ENCODE measurements at places on chromosomes 6 and 20.

- no peak for DNase-seq
These were observed 146.3 kb downstream of the LY86 start for GRCh38 chr6:6734479-6735465.

DNA sequence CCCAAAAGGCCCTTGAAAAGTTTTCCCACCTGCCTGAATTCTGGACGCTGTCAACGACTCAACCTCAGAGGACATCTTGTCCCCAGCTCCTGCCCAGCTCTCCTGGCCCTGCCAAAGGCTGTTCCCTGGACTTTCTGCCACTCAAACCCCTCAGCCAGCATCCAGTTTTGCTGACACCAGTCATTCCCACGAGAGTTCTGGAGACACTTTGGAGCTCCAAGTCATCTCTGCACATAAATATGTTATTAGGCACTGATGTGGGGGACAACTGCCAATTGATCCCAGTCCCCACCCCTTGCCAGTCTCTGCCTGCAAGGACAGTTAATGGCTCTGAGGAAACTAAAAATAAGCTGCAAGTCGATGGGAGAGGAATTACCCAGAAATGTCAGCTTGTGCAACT lies 38.9 kb upstream of the KCNB1 start:
- no peak for DNase-seq

GRCh38 chr6:24924580-24925356 lies 11.0 kb downstream of the RIPOR2 start:
- no peak for DNase-seq

DNA sequence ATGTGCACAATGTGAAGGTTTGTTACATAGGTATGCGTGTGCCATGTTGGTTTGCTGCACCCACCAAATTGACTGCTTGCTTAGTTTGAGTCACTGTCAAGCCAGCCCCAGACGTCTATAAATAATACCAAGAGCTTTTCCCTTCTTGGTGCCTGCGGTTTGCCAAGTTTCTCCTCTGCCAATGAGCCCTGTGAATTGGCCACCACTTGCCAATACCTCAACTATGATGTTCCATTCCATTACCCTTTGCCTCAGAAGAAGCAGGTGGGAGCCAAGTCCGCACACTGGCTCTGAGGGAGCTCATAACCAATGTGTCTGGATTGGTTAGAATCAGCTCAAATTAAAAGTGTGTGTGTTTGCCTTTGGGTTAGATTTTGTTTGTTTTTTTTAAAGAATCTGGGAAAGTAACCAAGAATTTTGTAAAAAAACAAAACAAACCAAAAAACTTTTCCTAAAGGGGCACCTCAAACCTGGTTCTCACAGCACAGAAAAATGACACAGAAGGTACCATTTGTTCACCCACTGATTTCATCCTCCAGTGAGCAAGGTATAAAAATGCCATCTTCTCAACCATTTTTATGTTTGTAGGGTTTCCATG lies 244.7 kb upstream of the PRND start:
- no peak for DNase-seq

Data from right renal pelvis (tissue), 4 donors.